ENCODE measurements at places on chromosomes 11 and 22. TPM values are rescaled to one million over a fixed set of nuclear protein-coding genes. Genes with fewer than 3 reads are reported as not detected.

Gene IGSF9B
- 4.4 TPM for total RNA-seq

Gene TRPM5
- total RNA-seq, result 2.0 TPM

Gene ELMOD1
- total RNA-seq, result not detected

Gene DGCR6
- total RNA-seq, result 2.3 TPM

- no peak for DNase-seq
Observed at GRCh38 chr22:19197997-19198865, 19.7 kb upstream of the SLC25A1 start.

DNA sequence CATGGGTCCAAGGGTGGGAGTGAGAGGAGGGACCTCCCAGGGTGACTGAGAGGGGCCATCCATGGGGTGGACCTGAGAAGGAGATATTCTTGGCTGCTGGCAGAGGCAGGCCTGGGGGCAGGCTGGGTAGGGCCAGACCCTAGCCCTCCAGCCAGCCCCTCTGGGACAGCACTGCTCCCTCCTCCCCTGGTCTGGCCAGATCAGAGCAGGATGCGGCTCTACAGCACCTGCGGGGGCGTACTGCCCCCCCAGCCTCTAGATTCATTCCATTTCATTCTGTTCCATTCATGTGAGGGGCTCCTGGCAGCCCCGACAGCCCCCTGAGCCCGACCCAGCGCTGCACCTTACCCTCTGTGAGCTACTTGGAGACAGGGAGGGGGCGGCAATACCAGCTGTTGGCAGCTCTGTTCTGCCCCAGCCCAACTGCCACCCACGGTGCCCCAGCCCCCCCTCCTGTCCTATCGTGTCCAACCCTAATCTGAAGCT lies 34.3 kb upstream of the MYRF start:
- no peak for DNase-seq

All from left colon (tissue), 2 donors.